ENCODE measurements at places on chromosomes 16 and 17.
A peak's percentile ranks its signal among the peaks of the same experiment; 100 is the strongest.

DNA sequence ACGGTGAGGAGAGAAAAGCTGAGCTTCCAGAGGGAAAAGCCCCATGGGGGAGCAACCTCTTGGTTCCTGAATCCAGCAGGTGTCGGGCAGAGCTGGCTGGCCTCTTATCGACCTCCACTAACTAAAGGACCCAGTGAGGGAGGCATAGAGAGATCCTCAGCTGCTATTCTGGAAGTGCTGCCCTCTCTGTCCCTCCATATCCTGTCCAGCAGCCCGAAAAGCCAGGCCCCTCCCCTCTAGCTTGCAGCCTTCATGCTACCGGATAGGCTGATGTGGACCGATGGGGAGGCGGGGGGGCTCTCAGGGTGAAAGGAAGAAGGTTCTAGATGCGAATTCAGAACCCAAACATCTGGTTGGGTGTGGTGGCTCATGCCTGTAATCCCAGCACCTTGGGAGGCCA lies 24.9 kb downstream of the MXRA7 start:
- DNase-seq = no peak

- no peak for DNase-seq
Measured at GRCh38 chr17:82287013-82287867, 13.7 kb upstream of the CSNK1D start.

DNA sequence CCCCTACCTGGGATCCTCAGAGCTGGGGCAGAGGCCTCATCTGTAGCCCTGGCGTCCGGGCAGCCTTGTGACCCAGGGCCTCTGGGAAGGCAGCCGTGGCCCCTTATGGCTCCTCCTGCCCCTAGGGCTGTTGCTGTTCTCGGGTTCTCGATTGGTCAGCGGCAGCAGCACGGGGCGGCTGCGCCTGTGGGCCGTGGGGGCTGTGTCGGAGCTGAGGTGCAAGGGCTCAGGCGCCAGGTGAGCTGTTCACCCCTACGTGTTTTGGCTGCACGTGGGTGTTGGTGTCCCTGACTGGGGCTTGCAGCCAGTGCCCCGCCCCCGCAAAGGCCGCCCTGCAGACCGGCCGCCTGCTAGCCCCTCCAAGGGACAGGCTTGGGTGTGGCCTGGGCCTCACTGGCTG lies 5.8 kb upstream of the RHOT2 start:
- DNase-seq = no peak

GRCh38 chr16:49810831-49811230 lies 45.1 kb downstream of the ZNF423 start:
- DNase-seq = no peak

DNA sequence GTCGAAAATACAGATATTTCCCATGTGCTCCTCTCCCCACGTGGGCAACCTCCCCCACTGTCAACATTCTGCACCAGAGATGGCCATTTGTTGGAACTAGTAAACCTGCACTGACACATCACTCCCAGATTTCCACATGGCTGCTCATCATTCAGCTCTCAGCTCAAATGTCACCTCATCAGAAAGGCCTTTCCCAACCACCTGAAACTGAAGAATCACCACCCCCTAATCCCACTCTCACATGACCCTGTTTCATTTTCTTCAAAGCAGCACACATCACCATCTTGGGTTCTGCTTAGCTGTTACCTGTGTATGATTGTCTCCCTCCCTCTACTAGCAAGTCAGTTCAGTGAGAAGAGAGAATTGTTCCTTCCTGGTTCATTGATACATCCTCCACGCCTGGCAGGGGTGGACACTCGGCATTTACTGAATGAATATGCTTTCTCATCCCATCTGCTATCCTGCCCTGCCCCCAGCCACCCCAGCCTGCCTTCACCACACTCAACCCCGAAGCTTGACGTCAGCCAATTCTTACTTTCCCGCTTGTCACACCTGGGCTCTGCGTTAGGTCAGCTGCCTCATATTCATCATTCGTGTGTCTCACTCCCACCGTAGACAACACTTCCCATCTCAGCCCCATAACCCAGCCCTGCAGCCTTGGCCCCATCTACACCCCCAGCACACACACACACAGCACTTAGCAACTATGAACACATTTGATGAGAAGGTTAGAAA lies 1.5 kb downstream of the C17orf114 start:
- no peak for DNase-seq

DNA sequence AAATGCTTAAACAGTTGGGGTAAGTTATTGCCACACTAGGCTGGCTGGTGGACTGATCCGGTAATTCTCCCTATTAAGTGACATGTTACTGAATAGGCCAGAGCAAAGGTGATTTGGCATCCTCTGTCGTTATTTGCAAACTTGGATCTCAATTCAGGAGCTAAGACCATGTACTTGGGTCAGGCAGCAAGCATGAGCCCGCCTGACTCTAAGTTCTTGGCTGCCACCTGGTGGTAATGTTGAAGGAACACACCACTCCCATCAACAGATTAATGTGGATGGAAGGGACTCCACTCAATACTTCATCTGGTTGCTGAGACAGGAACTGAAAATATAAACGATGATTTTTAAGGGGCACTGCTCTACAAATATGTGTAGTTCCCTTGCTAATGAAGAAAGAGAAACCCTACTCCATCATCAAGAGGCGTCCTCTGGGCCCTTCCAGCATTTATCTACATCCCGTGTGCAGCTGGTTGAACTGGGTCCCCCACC lies 70.8 kb downstream of the EMP2 start:
- peak; percentile 79 for DNase-seq

DNA sequence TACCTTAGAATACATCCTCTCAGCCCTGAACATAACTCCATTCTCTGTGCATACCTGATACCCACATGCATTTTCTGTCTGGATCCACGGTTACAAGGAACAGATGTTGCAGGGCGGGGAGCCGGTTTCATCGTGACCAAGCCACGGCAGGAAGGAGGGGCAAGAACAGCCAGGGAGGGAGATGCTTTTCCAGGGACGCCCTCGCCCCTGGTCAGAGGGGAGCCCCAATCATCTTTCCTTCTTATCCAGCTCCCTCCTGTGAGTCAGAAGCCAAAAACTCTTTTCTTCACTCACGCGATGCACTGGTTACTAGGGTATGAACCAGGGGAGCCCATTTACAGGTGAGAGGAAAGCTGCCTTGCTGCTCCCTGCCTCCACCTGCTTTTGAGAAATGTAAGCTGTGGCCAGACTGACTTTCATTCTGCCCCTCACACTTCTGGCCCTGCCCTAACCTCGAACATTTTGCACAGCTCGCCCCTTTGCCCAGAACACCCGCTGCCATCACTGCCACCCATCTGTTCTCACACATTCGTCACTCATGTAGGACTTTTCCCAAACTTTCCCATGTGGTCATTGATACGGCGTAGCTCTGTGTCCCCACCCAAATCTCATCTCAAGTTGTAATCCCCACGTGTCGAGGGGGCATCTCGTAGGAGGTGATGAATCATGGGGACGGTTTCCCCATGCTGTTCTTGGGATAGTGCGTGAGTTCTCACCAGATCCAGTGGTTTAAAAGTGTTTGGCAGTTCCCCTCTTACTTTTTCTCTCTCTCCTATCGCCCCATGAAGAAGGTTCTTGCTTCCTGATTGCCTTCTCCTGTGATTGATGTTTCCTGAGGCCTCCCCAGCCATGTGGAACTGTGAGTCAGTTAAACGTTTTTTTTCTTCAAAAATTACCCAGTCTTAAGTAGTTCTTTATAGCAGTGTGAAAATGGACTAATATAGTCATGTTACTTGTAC lies 20.5 kb downstream of the FOXL1 start:
- DNase-seq = no peak

DNA sequence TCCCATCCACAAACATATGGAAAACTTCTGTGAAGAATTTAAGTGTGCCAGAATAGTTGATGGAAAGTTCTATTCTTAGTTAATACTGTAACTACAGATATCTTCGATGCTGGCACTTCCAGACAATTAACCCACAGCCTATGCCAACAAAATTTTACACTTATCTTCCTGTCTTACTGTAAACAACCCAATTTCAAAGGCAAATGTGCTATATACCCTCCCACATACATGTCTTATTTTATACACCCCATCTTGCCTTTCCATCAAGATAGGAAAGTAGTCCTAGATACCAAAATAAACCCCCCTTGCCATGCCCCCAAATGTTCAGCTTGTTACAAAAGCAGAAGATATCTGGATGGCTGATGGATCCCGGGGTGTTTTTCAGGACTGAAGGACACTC lies 306.3 kb downstream of the SLC39A11 start:
- no peak for DNase-seq

DNA sequence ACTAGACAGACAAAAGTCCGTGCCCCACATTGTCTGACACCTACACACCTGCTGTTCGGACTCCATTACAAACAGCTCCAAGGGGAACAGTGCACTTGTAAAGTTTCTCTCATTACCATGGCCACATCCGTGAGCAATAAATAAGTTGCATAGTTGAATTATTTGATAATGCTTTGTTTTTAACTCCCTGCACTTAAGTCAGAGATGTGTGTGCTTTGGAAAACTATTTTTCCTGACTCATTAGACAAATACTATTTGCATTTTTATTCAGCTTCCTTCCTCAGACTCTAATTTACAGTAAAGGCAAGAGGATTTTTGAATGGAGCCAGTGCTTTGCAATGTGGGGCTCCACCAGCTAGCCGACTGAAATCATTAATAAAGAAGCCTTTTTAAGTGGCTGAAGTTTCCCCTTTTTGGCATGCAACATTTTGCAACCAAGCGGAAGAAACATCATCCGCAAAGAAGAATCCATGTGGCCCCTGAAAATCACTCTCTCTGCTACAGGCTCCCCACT lies 6.5 kb upstream of the CCL2 start:
- no peak for DNase-seq

All from CD4-positive, alpha-beta T cell treated with Interleukin-4 for 4 hours (primary cell).